ENCODE measurements at places on chromosomes 6 and 20.
A peak's percentile ranks its signal among the peaks of the same experiment; 100 is the strongest.

DNA sequence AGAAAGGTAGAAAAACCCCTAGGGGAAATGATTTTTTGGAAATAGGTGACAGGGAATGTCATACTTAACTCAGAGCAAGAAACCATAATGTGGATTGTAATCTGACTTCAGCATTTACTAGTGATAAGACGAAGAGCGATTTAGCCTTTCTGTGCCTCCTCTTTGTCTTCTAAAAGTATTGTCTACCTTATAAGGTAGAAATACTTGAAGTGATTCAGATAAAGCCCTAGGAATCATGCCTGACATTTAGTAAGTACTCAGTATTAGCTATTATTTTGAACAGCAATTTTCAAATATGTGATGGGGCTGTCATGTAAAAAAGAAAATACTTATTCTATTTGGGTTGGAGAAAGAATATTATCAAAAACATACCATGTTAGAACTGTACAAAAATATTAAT is 525.9 kb upstream of the EYS start:
- no peak overlapping the region for H3K4me3 ChIP-seq
- no peak for DNase-seq
- H3K27ac ChIP-seq = no peak overlapping the region
- no peaks in the 10 kb centered on the region for H3K4me1 ChIP-seq
- H3K36me3 ChIP-seq = no peaks in the 10 kb centered on the region

DNA sequence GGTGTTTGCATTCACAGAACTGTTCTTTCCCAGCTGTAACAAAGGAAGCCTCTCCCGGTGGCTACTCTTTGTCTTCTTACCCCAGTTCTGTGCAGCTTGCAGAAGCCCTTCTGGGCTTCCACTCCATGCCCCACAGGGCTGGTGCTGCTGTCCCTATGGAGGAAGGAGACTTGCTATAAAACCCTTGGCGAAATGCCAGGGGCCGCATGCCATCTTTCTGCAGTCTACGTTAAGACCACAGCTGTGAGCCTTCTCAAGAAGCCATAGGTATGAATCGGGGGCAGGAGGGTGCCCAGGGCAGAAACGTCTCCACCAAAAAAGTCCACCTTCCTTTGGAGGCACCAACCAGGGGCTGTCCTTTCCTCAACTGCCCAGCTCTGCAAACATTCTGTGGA is 60.7 kb downstream of the PRND start:
- no peak overlapping the region for H3K4me3 ChIP-seq
- no peaks in the 10 kb centered on the region for H3K27me3 ChIP-seq
- H3K36me3 ChIP-seq = peaks cover 59% of the 10 kb centered on the region
- DNase-seq = no peak

GRCh38 chr6:129685662-129686031 is 24.3 kb downstream of the ARHGAP18 start:
- H3K27me3 ChIP-seq = no peaks in the 10 kb centered on the region
- H3K4me3 ChIP-seq = peak overlapping the region; percentile 45
- no peak for DNase-seq
- H3K4me1 ChIP-seq = peaks cover 67% of the 10 kb centered on the region
- H3K27ac ChIP-seq = peak overlapping the region; percentile 57

GRCh38 chr6:39251406-39251805 is 22.1 kb upstream of the KCNK5 start:
- H3K27me3 ChIP-seq = peaks cover 25% of the 10 kb centered on the region
- DNase-seq = no peak
- H3K4me3 ChIP-seq = no peak overlapping the region
- peaks cover 4% of the 10 kb centered on the region for H3K4me1 ChIP-seq
- H3K36me3 ChIP-seq = no peaks in the 10 kb centered on the region
- H3K27ac ChIP-seq = no peak overlapping the region

DNA sequence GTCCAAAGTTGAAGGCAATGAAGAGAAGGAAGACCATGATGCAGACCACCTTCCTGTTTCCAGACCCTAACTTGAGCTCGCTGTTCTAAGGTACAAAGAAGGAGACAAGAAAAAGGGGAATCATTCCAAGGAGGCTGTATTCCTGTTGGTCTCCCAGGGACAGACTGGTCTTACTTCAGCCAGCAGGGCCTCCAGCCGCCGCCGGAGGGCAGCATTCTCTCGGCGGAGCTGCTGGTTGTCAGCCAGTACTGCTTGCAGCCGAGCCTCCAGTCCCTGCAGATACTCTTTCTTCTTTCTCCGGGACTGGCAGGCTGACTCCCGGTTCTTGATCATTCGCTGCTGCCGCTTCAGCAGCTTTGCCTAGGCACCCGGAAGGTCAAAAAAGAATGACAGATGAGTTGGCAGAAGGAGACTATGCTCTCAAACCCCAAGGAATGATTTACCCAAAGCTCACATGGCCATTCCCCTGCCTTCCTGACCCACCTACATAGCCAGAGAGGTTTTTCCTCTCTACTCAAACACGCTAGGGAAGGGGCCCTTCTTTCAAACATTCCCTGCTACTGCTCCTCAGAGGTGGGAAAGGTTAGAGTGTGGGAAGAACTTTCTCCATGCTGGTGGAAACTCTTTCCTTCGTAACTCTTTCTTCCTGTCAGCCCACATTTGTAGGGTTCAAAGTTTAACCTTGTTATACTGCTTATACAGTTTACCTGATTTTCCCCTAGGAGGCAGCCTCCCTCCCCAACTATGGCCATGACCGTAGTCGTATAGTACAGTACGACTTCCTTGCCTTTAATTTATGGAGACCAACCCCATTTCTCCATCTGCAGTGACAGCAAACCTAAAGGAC is 9.0 kb downstream of the ATF6B start:
- peaks cover 65% of the 10 kb centered on the region for H3K36me3 ChIP-seq
- H3K27me3 ChIP-seq = no peaks in the 10 kb centered on the region
- no peak overlapping the region for H3K27ac ChIP-seq
- H3K4me1 ChIP-seq = peaks cover 16% of the 10 kb centered on the region

DNA sequence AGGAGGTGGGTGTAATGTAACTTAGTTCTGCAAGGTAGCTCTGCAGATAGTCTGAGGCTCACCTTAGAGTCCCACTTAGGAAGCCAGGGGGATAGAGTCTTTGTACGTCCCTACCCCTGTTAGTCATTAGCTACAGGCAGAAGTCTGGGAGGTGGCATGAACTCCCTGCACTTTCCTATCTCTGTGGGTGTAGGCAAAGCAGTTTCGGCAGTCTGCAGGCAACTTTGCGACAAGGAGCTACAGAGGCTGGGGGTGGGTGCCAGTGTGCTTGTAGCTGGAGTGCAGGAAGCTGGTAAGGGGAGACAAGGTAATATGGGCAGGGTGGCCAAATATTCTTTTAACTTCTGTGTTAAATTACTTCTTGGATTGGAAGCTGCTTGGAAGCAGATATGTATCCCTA is 45.7 kb downstream of the NKAIN2 start:
- H3K4me3 ChIP-seq = no peak overlapping the region
- no peaks in the 10 kb centered on the region for H3K27me3 ChIP-seq
- DNase-seq = no peak
- no peaks in the 10 kb centered on the region for H3K4me1 ChIP-seq

GRCh38 chr6:96631248-96631647 is 68.3 kb downstream of the FHL5 start:
- H3K4me1 ChIP-seq = no peaks in the 10 kb centered on the region
- no peak overlapping the region for H3K27ac ChIP-seq
- no peaks in the 10 kb centered on the region for H3K36me3 ChIP-seq
- DNase-seq = no peak
- peaks cover 4% of the 10 kb centered on the region for H3K27me3 ChIP-seq
- no peak overlapping the region for H3K4me3 ChIP-seq

DNA sequence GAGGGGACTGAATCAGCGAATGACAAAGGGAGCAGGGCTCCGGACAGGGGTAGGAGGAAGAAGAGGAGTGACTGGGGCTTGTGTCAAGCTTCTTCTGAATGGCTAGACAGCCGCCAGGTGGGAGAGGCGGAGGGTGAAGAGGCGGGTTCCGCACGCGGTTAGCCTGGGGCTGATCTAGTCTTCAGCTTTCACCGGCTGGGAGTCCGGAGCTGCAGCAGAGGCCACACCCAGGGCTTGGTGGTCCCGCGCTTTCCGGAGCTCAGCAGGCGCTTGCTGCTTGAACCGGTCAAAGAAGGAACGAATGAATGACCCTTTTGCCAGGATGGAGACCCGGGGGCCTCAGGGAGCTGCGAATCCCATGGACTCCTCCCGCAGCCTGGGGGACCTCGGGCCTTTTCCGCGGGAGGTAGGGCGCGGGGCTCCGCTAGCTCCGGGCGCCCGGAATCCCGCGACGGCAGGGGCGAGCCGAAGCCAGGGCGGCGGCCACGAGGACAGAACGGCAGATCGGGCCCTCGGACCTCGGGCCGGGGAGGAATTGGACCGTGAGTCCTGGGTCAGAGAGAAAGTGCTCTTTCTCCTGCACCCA is at the start of gene C6orf141:
Gene C6orf141, plus strand, starts transcription at position 177 of the 586 bp plus-strand sequence. Its CDS starts 125 bp downstream, at position 302.
- H3K4me3 ChIP-seq = peak within 1 kb of the TSS; percentile 68
- H3K27ac ChIP-seq = no peak within 1 kb of the TSS
- peaks cover 21% of the 10 kb centered on the region for H3K4me1 ChIP-seq
- no peak for DNase-seq
- peaks cover 20% of the 10 kb centered on the region for H3K27me3 ChIP-seq

DNA sequence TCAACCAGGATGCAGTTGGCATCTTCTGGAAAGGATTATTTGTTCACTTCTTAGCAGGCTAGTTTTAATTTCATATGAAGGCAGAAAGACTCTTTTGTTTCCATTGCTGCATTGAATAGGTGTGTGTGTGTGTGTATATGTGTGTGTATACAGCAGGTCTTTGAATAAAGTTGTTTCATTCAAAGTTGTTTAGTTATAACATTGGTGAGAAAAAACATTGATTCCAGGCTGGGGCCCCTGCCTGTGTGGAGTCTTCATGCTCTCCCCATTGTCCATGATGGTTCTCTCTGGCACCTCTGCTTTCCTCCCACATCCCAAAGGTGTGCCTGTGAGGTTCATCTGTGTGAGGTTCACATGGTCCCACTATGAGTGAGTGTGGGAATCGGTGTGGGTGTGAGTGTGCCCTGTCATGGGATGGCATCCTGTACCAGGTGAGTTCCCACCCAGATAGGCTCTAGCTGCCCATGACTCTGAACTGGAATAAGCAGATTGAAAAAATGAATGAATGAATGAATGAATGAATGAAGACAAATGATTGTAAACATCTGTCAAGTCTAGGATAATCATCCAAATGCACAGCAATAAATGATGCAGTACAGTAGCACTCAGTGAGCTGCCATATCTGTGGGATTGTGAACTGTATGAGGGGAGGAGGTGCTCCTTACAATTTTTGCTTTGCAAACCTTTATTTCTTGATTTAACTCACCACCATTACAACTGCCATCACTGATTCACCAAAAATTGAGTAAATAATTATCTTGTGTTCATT is 156.0 kb downstream of the ADGRG6 start:
- H3K36me3 ChIP-seq = no peaks in the 10 kb centered on the region
- H3K4me3 ChIP-seq = no peak overlapping the region
- peaks cover 7% of the 10 kb centered on the region for H3K27me3 ChIP-seq
- H3K4me1 ChIP-seq = no peaks in the 10 kb centered on the region
- no peak for DNase-seq
- H3K27ac ChIP-seq = no peak overlapping the region

Measured in stimulated activated naive B cell treated with anti-CD40 and anti-IgM and Interleukin-4, amounts not matched to agents 10 μg/mL and 1 μg/mL and 100 μg/mL, for 72 hours (primary cell).